ENCODE measurements at places on chromosomes 1 and 21.

DNA sequence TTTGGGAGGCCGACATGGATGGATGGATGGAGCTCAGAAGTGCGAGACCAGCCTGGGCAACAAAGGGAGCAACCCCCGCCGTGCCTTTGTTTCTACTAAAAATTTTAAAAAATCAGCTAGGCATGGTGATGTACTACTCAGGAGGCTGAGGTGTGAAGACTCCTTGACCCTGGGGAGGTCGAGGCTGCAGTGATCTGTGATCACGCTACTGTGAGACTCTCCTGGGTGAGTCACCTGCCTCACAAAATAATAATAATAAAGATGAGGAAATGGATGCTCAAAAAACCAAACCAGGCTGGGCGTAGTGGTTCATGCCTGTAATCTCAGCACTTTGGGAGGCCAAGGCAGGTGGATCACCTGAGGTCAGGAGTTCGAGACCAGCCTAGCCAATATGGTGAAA is 19.2 kb downstream of the DSTYK start:
- DNase-seq = no peak

- DNase-seq = no peak
Observed at GRCh38 chr1:6500544-6501278, 9.2 kb upstream of the PLEKHG5 start.

DNA sequence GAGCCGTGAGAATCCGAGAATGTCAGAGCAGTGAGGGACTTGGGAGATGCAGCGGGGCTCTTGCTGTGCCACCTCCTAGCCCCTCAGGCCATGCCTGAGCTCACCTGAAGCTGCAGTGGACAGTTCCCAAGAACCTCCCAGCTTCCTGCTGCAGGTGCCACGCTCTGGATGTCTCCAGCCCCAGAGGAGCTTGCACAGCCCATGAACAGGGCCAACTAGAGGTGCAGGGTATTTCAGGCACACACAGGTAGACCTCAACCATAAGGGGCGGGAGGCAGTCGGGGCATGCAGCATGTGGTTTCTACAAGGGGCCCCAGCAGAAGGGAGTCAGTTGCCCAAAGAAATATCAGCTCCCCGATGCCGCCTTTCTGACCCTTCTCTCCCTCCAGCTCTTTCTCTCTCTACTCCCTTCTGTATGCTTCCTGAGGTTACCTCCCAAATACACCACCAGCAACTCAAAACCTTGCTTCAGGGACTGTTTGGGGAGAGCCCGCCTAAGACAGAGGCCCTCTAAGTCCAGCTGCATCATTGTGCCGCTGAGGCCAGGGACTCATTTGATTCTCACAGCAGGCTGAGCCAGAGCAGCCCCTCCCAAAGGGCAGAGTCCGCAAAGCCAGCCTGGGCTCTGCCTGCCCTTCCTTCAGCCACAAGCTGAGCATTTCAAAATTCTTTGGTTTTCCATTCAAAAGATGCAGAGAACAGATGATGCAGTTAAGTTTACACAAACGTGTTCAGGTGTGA is 209.8 kb downstream of the MATN1 start:
- DNase-seq = no peak

DNA sequence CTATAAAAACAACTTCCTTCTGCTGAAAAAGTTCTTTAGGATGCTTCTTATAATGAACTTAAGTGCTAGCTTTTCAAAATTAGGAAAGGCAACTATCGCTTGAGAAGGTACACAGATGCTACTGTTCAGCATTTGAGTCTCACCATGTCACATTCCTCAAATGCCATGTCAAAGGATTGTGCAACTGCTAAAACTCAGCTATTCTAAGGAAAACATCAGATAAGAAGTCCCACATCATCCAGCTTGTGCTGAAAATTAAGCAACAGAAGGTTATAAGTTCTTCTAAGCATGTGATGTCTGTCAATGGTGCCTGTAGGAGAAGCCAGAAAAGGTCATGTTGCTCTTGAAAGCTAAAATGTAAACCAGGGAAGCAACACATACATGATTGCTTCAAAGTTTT is 36.5 kb downstream of the MCOLN2 start:
- DNase-seq = no peak

DNA sequence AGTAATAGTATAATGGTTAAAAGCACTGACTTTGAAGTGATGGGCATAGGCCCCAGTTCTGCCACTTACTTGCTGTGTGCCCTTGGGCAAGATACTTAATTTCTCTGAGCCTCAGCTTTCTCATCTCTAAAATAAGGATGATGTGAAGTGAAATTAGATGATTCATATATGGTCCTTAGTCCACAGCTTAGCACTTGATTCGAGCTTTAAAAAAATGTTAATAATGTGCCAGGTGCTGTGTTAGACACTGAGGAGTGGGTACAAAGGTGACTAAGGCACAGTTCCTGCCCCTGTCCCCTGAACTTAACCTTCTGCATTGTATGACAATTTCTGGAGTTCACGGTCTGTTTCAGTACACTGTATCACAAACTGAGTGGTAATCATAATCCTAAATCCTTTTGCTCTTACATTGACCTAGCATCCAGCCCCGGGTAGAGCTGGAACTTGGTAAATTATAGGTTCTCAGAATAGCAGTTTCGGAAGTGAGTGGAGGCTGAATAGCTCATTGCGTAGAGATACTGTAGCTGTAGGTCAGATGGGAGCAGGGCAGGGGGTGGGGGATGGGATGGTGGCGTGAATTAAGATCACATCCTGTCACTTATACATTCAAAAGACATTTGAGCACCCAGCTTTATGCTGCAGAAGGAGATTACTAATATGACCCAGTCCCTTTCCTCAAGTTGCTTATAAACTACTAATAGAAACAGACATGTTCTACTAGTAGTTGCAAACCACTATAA is 1.5 kb downstream of the ZNF691 start:
- no peak for DNase-seq

DNA sequence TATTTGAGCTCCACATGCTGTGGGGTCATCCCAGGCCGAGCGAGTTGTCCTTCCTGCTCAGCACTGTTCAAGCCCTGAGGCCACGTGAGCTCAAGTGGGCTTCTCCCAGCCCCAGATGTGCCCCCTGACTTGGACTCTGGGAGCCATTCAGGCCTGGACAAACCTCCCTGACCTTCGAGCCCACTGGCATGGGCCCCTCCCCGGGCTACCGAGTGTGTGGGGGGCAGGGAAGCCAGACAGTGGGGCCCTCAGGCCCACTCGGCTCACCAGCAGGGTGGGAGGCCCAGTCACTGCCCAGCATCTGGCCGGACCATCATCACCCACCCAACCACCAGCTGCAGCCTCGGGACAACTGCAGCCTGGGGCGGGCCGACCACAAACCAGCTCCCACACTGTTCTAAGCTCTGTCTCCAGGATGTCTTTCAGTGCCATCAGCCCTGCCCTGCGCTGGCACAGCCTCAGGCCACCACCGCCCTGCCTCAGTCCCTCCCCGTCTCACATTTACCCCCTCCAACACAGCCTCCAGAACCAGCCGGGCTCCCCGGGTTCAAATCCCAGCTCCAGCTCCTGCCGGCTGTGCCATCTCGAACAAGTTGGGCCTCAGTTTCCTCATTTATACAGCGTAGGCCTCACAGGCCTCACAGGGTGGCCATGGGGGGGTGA is 20.9 kb upstream of the PLEKHG5 start:
- DNase-seq = no peak
